B cell (primary cell): ENCODE measurements at places on chromosomes 5 and 9. TPM values are rescaled to one million over a fixed set of nuclear protein-coding genes. Genes with fewer than 3 reads are reported as not detected.

Gene OR1J1
- not detected in 2 replicates for total RNA-seq

Gene SELENOP
- total RNA-seq: 0.12 TPM in 1 of 2 replicates, not detected in the other

- no peak overlapping the region for H3K27ac ChIP-seq
- H3K36me3 ChIP-seq: peaks cover 12% of the 10 kb centered on the region
These were observed 51.6 kb upstream of the MACIR start for GRCh38 chr5:103207011-103207410.

DNA sequence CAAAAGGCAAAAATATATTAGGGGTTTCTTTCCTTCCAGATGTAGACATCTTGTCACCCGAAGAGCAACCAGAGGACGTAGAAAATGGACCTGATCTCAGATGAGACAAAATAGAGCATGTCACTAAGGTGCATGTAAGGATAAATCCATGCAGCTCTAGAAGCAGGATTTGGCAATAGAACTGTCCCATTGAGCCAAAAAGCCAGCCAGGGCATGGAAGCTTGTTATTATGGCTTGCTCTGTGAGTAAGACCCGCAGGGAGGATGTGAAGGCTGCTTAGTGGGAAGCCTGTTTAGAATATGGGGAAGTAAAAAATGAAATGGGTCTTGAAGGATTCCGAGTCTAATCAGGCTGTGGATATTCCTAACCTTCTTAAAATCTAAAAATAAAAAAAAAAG, 165.6 kb upstream of the MPDZ start:
- no peaks in the 10 kb centered on the region for H3K36me3 ChIP-seq
- no peaks in the 10 kb centered on the region for H3K4me1 ChIP-seq
- no peak overlapping the region for H3K4me3 ChIP-seq
- no peaks in the 10 kb centered on the region for H3K27me3 ChIP-seq
- H3K27ac ChIP-seq: no peak overlapping the region
- DNase-seq: no peak
